ENCODE measurements at places on chromosomes 7 and 10. TPM values are rescaled to one million over a fixed set of nuclear protein-coding genes. Genes with fewer than 3 reads are reported as not detected.

GRCh38 chr7:35722054-35722849 lies 27.3 kb upstream of the HERPUD2 start:
- DNase-seq: no peak
- H3K4me1 ChIP-seq: no peaks in the 10 kb centered on the region
- H3K27me3 ChIP-seq: no peaks in the 10 kb centered on the region
- H3K36me3 ChIP-seq: no peaks in the 10 kb centered on the region
- H3K4me3 ChIP-seq: no peak overlapping the region
- H3K27ac ChIP-seq: no peak overlapping the region

DNA sequence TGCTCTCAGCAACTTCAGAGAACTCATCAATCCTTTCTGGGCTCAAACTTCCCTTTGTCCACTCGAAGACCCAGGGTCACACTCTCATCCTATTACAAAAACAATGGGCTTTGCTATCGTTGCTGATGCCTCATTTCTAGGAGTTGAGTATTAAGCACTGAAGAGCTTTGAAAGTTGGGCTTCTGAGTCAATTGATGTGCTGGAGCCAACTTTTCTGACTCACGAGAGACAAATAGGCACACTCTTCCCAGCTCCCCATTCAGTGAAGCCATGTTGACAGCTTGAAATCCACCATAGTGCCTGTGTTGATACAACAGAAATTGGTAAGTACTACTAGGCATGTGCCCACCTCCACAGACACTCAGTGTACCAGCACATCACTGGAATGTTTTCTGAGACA lies 97.5 kb upstream of the PRSS58 start:
- H3K27me3 ChIP-seq: no peaks in the 10 kb centered on the region
- H3K4me3 ChIP-seq: no peak overlapping the region
- H3K4me1 ChIP-seq: peaks cover 4% of the 10 kb centered on the region

DNA sequence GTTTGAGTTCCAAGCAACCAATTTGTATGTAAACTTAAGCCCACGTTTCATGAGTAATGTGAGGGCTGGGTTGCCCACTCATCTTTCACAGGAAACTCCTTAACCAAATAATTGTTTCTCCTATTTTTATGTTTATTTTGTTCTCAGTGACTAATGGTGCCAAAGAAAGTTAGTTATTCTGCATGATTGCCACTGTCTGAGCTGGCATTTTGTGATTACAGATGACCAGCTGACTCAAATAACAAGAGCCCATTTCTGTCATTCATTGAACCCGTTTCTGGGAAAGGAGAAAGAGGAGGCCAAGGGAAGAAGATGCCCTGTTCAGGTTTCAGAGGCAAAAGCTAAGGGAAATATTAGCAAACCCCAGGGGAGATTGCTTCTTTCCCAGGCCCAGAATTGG lies 186.9 kb upstream of the MYO3A start:
- peaks cover 15% of the 10 kb centered on the region for H3K27me3 ChIP-seq
- no peak for DNase-seq
- H3K36me3 ChIP-seq: no peaks in the 10 kb centered on the region
- H3K4me1 ChIP-seq: no peaks in the 10 kb centered on the region
- no peak overlapping the region for H3K27ac ChIP-seq
- H3K4me3 ChIP-seq: no peak overlapping the region

The GRIFIN gene
- not detected for total RNA-seq

The HELLS gene
- total RNA-seq: 134 TPM

DNA sequence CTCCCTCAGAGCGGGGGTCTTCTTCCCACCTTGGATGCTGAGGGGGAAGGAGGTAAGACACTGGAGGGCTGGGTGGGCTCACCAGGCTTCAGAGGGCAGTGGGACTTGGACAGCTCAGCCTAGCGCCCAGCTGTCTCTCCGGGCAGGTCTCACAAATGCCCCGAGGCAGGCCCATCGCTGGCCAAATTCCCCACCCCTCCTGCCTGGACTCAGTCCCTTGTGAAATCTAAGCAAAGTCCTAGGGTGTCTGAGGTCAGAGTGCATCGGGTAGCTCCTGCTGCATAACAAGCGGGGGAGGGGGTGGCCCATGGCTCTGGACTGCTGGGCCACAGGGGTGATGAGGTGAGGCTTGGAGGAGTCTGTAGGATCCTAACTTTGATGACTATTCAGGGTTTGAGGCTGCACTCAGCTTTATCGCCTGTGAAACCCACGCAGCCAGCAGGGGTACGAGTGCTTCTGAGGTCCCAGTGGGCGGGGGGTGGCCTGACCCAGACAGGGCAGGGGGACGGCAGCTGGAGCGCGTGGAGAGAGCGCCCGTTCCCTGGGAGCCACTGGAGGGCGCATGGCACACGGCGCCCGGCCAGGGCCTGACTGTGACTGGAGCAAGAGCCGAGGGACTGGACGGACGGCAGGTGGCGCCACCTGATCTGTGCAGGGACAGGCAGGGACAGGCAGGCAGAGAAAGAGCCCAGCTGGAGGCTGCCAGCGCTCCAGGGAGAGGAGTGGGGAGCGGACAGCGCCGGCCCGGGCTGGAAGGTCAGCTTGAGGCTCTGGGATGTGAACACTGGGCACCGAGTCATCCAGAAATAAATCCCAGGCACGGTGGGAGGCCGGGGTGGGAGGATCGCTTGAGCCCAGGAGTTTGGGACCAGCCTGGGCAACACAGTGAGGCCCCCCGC lies 10.0 kb downstream of the CYP2W1 start:
- peak; percentile 87 for DNase-seq
- no peaks in the 10 kb centered on the region for H3K36me3 ChIP-seq
- no peaks in the 10 kb centered on the region for H3K27me3 ChIP-seq
- H3K27ac ChIP-seq: no peak overlapping the region
- H3K4me3 ChIP-seq: no peak overlapping the region
- H3K4me1 ChIP-seq: peaks cover 22% of the 10 kb centered on the region

DNA sequence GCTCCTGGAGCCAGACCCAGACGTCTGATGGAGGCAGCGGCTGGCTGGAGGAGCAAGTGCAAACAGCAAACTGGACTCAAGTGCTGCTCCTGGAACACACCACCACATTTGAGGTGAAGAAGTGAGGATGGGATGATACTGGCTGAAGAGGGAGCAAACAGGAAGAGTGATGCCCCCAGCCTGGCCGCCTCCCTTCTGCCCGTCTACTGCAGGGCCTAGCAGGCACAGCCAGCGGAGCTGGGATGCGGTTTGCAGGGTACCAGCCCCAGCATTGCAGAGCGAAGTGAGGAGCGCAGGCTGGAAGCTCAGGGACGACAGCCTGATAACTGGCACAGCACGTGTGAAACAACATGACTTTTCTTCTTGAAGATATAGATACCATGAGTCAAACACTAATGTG lies 111.8 kb upstream of the ZNF32 start:
- no peaks in the 10 kb centered on the region for H3K36me3 ChIP-seq
- H3K27ac ChIP-seq: no peak overlapping the region
- no peaks in the 10 kb centered on the region for H3K4me1 ChIP-seq
- 0 out of 2 replicates have a peak, but pooled peaks cover 5% of the 10 kb centered on the region for H3K27me3 ChIP-seq
- DNase-seq: no peak

GRCh38 chr7:1073142-1073977 lies 14.6 kb upstream of the GPER1 start:
- H3K27me3 ChIP-seq: no peaks in the 10 kb centered on the region
- DNase-seq: no peak
- H3K4me1 ChIP-seq: no peaks in the 10 kb centered on the region
- no peak overlapping the region for H3K4me3 ChIP-seq
- H3K27ac ChIP-seq: no peak overlapping the region

The ACSL5 gene
- total RNA-seq: 195 TPM

GRCh38 chr7:15558756-15559155 lies 3.1 kb downstream of the AGMO start:
- no peak overlapping the region for H3K4me3 ChIP-seq

The PAX4 gene
- not detected for total RNA-seq

- H3K4me1 ChIP-seq: no peaks in the 10 kb centered on the region
- no peak overlapping the region for H3K4me3 ChIP-seq
- DNase-seq: no peak
- H3K36me3 ChIP-seq: no peaks in the 10 kb centered on the region
- H3K27ac ChIP-seq: no peak overlapping the region
These were observed 798.3 kb downstream of the NXPH1 start for GRCh38 chr7:9231630-9232121.

DNA sequence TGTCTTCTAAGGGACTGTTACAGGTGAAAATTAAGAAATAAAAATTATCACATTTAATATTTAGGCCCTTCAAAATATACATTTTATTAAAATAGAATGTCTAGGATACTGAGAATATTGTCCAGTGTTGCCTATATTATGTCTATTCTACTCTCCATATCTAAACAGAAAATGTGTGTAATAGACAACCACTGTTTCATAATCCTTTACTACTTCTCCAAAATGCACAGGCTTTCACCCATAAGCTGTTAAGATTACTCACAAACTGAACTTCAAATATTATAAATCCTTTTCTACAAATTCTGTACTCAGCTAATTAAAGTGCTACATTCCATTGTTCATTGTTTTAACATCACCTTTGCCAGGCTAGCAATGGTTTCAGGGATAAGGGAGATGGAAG lies 56.7 kb upstream of the TFEC start:
- H3K27me3 ChIP-seq: no peaks in the 10 kb centered on the region
- H3K4me3 ChIP-seq: no peak overlapping the region
- H3K4me1 ChIP-seq: no peaks in the 10 kb centered on the region
- H3K36me3 ChIP-seq: no peaks in the 10 kb centered on the region
- no peak for DNase-seq
- no peak overlapping the region for H3K27ac ChIP-seq

DNA sequence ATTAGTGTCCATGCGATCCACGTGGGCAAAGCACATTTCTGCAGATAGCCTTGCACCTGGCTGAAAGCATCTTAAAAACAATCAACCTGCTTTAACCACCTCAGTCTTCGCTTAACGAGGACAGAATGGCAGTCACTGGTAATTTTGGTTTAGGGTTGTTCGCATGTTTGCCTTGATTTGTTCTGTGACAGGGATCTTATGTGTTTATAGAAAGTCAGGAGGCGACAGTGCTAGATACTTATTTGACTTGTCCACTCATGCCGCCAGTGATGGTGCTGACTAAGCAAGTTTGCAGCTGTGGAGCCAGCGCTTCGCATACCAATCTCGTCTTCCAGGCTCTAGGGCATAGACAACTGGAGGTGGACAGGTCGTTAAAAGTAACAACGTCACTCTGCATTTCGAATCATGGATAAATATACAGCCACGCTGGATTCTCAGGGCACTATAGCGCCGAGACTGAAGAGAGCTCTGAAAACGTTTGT lies 1.2 kb upstream of the TMEM243 start:
- H3K27me3 ChIP-seq: no peaks in the 10 kb centered on the region
- peak overlapping the region; percentile 75 for H3K27ac ChIP-seq
- H3K36me3 ChIP-seq: no peaks in the 10 kb centered on the region
- no peak for DNase-seq

- DNase-seq: no peak
- peaks cover 6% of the 10 kb centered on the region for H3K27me3 ChIP-seq
- H3K4me1 ChIP-seq: no peaks in the 10 kb centered on the region
- no peak overlapping the region for H3K4me3 ChIP-seq
These were observed 189.9 kb upstream of the CXCL12 start for GRCh38 chr10:44574596-44575480.

The AKR1C8 gene
- not detected for total RNA-seq

- H3K4me1 ChIP-seq: peaks cover 14% of the 10 kb centered on the region
- peaks cover 17% of the 10 kb centered on the region for H3K36me3 ChIP-seq
- no peaks in the 10 kb centered on the region for H3K27me3 ChIP-seq
These were observed 1.5 kb downstream of the GNB2 start for GRCh38 chr7:100675105-100675451.

The WNT2 gene
- total RNA-seq: 0.12 TPM

The MRC1 gene
- 0.37 TPM for total RNA-seq

- DNase-seq: no peak
- H3K4me3 ChIP-seq: no peak overlapping the region
- H3K27ac ChIP-seq: no peak overlapping the region
- H3K27me3 ChIP-seq: no peaks in the 10 kb centered on the region
- peaks cover 8% of the 10 kb centered on the region for H3K4me1 ChIP-seq
These were observed 64.4 kb downstream of the KLHDC10 start for GRCh38 chr7:130134726-130135125.

The CHST3 gene
- 10.6 TPM for total RNA-seq

The LBX1 gene
- total RNA-seq: not detected

The ZNF12 gene
- total RNA-seq: 19.0 TPM

GRCh38 chr10:11611248-11612020 lies at the start of gene USP6NL:
Gene USP6NL, minus strand, starts transcription at chr10:11611650. Its CDS starts 14,016 bp downstream, at chr10:11597634.
- H3K27ac ChIP-seq: peak within 1 kb of the TSS; percentile 81
- no peaks in the 10 kb centered on the region for H3K36me3 ChIP-seq
- H3K27me3 ChIP-seq: no peaks in the 10 kb centered on the region
- H3K4me1 ChIP-seq: peaks cover 47% of the 10 kb centered on the region

The PLCE1 gene
- 2.5 TPM for total RNA-seq

DNA sequence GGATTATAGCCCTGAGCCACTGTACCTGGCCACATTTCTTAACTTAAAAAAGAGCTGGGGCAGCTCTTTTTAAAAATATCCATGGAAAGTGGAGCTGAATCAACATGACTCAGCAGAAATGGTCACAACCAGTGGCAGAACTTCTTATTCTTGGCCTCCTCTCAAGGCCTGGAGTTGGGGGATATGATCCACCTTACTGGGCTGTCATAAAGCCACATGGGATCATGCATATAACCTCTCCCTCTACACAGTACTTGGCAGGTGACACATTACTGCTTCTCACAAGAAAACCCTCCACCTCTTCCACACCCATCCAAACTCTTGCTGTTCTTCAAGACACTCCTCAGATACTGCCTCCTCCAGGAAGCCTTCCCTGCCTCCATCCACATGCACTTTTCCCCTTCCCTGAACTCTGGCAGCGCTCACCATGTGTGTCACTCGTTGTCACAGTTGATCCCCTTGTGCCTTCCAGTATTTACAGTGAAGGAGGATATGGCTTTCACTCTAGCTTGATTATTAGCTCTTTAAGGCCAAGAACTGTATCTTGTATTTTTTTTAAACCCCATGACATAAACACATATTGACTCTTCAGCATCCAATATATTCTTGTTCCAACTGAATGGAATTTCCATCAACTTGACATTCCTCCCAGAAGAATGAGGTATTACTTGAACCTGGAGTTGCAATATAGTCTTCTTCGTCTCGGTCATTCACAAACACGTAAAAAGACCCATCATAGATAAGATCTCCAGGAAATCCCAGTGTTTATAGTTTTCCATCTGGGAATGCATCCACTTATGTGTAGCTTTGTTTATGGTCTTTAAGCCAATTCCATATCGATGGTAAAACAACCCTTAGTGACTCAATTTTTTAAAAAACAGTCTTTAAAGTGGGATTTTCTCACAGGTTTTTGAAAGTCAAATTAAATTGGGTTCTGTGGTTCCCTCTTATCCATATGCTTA lies 85.5 kb downstream of the TBXAS1 start:
- H3K4me1 ChIP-seq: peaks cover 35% of the 10 kb centered on the region
- no peak overlapping the region for H3K4me3 ChIP-seq
- DNase-seq: no peak
- H3K27me3 ChIP-seq: no peaks in the 10 kb centered on the region
- no peak overlapping the region for H3K27ac ChIP-seq
- H3K36me3 ChIP-seq: no peaks in the 10 kb centered on the region

GRCh38 chr7:64320547-64321513 lies 7.1 kb downstream of the ZNF736 start:
- H3K27me3 ChIP-seq: no peaks in the 10 kb centered on the region
- no peaks in the 10 kb centered on the region for H3K4me1 ChIP-seq
- no peak overlapping the region for H3K27ac ChIP-seq
- no peaks in the 10 kb centered on the region for H3K36me3 ChIP-seq
- H3K4me3 ChIP-seq: no peak overlapping the region

The EEPD1 gene
- total RNA-seq: 4.2 TPM

The TMEM236 gene
- 0.07 TPM for total RNA-seq

- H3K4me1 ChIP-seq: peaks cover 13% of the 10 kb centered on the region
- H3K4me3 ChIP-seq: peak overlapping the region; percentile 91
These were observed 621 bp downstream of the P4HA1 start for GRCh38 chr10:73096041-73096448.
